ENCODE measurements at places on chromosomes 5 and 9. TPM values are rescaled to one million over a fixed set of nuclear protein-coding genes. Genes with fewer than 3 reads are reported as not detected.

- DNase-seq, result no peak
Measured at GRCh38 chr9:80555782-80556325, 984.1 kb downstream of the TLE4 start.

GRCh38 chr5:106312360-106312759 lies 1358.4 kb downstream of the EFNA5 start:
- no peak for DNase-seq

- no peak for DNase-seq
Measured at GRCh38 chr5:9314558-9314957, 231.3 kb downstream of the SEMA5A start.

DNA sequence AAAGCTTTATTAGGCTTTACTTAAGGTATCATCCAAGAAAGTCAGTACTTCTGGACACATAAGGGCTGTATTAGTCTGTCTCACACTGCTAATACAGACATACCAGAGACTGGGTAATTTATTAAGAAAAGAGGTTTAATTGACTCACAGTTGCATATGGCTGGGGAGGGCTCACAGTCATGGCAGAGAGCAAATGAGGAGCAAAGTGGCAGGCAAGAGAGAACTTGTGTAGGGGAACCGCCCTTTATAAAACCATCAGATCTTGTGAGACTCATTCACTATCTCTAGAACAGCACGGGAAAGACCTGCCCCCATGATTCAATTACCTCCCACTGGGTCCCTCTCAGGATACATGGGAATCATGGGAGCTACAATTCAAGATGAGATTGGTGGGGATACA lies 49.2 kb upstream of the SLC44A1 start:
- DNase-seq, result no peak

GRCh38 chr9:130523921-130524320 lies 55.5 kb upstream of the FUBP3 start:
- DNase-seq, result no peak

- DNase-seq, result no peak
Measured at GRCh38 chr9:117952581-117952980, 248.4 kb downstream of the TLR4 start.

DNA sequence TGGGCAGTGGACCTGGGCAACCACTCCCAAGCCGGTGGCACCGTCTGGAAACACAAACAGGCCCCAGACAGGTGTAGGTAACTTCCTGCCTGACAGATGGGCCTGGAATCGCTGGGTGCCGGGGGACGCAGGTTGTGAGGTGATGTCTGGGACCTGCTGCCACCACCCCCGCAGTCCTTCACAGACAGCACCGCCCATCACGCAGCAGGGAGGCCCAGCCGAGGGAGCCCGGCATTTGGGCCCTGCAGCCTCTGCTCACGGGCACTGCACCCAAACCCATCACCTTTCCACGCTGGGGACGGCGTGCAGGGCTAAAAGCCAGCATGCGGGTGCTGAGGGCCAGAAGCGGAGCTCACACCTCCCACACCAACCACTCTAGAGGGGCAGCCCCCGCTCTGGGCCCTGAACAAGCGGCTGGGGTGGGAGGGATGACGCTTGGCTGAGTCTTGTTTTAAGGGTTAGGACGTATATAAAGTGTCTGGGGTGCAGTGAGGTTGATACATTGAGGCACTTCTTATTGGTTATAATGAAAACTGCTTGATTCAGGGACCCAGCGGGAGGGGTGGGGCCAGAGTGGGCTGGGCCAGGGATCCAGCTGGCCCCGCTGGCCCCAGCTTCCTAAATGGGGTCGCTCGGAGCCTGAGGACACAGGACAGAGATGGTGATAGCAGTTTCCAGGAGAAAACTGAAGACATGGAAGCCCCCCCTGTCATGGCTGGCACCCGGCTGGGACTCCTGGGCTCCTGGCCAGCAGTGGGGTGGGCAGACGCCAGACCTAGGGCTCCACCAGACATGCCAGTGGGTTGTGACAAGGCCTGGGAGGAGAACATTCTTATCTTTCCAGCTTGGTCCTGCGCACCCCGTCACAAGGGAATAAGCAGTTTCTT lies 11.3 kb downstream of the MYMK start:
- no peak for DNase-seq

DNA sequence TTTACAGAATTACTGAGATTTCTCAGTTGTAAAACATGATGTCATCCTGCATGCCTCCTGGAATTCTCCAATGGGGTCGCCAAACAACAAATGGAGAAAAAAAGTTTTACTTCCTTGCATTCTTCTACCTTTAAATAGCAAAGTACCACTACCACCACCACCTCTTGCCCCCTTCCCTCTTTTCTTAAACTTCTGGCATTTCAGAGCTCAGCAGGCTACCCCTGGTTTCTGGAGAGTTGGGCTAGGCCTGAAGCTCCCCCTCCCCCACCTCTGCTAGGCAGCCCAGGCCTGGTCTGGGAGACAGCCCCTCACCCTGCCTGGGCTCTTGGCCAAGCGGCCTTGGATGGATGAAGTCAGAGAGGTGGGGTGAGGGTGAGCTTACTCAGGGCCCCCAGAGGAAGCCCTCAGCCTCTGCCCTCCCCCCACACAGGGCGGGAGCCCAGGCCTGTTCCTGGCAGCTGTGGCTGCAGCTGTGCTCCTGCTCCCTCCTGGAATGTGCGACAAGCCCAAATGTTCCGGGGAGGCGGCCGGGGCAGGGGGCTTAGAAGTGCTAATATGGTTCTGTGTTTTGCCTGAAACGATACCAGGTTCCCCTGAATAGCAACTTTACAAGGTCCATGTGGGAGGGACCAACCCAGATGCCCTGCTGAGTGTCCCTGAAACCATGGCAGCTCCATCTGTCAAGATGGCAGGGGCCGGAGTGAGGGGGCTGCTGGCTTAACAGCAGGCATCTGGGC lies 6.0 kb upstream of the CCIN start:
- DNase-seq, result peak; percentile 84

DNA sequence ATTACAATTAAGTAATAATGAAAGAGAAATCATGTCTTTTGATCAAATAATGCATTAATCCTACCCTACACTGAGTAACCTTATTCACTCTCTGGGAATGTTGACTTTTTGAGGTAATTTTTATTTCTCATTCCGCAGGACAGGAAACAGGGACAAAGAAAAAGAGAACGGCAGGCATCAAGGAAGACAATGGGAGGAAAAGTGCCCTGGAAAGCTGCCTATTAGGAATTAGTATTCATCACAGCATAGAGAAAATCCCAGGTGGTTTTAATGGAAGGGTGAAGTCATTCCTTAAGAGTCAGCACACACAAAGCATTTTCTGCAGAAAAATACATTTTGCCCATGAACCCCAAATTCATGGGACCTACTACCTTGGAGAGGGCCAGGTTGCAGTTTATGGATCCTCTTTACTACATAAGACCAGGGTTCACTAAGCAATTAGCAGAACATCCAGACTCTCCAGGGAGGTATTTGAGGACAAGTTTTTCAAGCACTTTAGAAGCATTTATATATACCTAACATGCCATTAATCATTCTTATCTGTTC lies 9.4 kb downstream of the FSTL4 start:
- DNase-seq, result no peak

Gene ARSI
- polyA plus RNA-seq, result 0.63 TPM

All from sigmoid colon (tissue), 7 donors.